Breast epithelium (tissue), 4 donors: ENCODE measurements at places on chromosomes 7 and 10.

GRCh38 chr10:119653916-119654315 is 2.7 kb downstream of the BAG3 start:
- DNase-seq, result no peak

DNA sequence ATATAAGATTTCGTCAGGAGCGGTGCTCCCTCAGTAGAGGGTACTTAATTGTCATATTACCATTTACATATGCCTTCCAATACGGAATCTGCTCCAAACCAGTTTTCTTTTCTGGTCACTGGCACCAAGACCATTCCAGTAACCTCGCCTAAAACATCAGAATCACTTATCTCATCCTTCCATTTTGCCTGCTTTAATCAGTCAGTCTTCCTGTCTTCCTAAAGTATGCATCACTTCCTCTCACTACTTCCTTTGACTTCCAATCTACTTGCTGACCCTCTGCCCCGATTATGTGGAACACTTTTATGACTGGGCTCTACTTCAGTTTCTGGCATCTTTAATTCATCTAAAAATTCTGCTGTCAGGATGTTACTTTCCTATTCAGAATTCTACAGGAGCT is 33.5 kb downstream of the CUL2 start:
- DNase-seq, result no peak

DNA sequence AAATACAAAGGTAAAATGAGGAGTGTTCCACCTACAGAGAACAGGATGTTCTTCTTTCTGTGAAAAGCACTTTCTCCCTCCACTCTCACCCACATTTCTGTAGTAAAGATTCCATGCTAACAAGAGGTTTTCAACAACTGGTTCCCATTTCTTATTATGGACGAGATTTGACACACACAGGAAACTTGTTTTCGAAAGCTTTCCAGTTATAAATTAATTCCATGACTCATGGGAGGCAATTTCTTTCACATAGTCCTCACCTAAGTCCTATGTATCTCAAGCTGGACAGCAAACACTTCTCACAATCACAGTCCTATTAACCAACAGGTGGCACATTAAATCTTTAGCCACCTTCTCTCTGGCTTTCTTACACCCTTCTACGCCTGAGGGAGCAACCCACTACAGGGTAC is 24.5 kb downstream of the RAPGEF5 start:
- DNase-seq, result no peak

GRCh38 chr10:598415-599170 is 90.9 kb downstream of the DIP2C start:
- no peak for DNase-seq

DNA sequence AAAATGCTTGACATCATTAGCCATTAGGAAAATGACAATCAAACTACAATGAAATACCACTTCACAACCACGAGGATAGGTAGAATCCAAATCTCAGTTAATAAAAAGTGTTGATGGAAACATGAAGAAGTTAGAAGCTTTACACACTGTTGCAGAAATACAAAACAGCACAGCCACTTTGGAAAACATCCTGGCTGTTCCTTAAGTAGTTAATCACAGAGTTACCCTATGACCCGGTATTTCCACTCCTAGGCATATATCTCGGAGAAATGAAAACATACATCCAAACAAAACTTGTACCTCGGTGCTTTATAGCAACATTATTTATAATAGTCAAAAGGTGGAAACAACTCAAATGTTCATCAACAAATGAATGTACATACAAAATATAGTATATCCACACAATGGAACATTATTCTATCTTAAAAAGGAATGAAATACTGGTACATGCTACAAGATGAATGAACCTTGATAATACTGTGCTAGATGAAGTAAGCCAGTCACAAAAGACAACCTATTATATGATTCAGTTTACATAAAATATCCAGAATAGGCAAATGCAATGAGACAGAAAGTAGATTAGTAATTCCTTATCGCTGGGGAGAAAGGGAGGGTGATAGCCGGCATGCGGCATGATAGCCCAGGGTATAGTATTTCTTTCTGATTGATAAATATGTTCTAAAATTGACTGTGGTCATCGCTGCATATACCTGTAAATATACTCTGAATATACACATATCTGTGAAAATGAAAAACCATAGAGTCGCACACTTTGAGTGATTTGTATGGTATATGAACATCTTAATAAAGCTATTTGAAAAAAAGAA is 1.9 kb downstream of the VWDE start:
- no peak for DNase-seq

DNA sequence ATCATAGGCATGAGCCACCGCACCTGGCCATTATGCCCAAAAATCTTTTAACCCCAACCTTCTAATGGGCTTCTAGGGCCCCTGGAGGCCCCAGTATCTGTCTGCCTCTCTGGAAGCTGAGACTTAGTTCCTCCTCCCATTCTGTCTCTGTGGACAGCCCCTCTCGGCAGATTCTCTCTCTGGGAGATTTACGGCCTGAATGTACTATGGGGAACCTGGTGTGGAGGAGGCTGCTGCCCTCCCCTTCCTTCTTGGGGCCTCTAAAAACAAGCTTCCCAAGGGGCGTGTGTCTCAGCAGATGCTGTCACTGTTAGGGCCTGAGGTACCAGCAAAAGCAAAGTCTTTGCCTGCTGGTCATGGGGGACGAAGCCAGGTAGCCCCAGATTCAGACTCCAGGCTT is 35.8 kb upstream of the PRKAR1B start:
- no peak for DNase-seq
